ENCODE measurements at places on chromosomes 2 and 18.

GRCh38 chr2:56015711-56016115 is 92.1 kb upstream of the EFEMP1 start:
- no peak for DNase-seq

DNA sequence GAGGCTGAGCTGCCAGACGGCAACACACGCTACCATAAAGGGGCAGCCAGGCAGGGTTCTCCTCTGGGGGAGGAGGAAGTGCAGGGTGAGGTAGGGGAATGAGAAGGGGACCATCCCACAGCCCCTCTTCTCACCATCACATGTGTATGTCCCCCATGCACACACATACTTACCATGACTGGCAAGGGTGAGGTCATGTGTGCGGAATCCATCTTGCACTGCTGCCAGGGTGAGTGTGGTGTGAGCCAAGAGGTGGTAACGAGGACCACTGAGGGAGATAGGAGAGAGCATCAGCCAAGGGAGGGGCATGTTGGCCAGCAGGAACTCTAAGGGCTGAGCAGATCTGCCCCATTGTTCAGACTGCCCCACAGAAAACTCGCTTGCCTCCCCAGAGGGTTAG is 7.1 kb downstream of the WDR54 start:
- no peak for DNase-seq

DNA sequence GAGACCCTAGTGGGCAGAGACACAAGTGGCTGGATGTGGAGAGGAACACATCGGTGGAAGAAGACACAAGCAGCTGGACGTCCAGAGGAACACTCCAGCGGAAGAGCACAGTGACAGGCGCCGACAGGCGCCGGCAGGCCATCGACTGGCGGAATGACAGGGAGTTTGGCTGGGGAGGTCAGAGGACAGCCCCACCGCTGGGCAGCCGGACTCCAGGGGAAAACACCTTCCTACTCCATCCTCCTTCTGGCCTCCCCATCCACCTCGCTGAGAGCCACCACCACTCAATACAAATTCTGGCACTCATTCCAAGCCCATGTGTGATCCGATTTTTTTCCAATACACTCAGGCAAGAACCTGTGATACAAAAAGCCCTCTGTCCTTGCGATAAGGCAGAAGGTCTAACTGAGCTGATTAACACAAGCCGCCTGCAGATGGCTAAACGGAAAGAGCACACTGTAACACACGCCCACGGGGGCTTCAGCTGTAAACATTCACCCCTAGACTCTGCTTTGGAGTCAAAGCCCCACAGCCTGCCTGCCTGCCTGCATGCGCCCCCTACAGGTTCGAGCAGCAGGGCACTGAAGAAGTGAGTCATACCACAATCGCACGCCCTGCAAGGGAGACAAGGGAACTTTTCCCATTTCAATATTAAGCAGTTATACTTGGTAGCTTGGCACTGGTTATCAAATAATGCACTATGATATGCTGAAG is 50.2 kb upstream of the LRP1B start:
- DNase-seq, result peak; percentile 54

- DNase-seq, result no peak
These were observed 42.1 kb downstream of the GLI2 start for GRCh38 chr2:120777787-120778186.

GRCh38 chr18:23761941-23762340 is 72.7 kb downstream of the LAMA3 start:
- DNase-seq, result no peak

GRCh38 chr2:101985793-101986164 is 6.0 kb upstream of the IL1R2 start:
- no peak for DNase-seq

DNA sequence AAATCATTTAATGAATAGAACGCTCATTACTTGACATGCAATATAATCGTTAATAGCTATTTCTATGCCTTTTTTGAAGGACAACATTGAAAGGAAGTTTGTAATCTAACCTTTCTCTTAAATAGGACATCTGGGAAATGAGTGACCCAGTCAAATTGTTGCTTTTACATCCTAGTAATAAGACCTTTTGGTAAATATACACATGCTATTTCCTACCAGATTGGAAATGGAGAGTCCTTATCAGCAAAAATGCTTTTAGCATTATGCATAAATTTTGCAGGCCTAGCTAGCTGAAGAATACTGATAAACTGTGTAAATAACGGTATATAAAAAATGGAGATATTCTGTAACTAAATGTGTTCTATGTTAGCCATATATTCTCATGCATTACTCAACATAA is 567.3 kb upstream of the DSEL start:
- no peak for DNase-seq

Measured in MCF 10A (cell line).